NCI-H1436 treated with DMSO at 0.1 percent for 48 hours (cell line): ENCODE measurements at places on chromosomes 16 and 17.

- no peak for DNase-seq
Observed at GRCh38 chr17:13785981-13786598, 184.4 kb upstream of the HS3ST3A1 start.

DNA sequence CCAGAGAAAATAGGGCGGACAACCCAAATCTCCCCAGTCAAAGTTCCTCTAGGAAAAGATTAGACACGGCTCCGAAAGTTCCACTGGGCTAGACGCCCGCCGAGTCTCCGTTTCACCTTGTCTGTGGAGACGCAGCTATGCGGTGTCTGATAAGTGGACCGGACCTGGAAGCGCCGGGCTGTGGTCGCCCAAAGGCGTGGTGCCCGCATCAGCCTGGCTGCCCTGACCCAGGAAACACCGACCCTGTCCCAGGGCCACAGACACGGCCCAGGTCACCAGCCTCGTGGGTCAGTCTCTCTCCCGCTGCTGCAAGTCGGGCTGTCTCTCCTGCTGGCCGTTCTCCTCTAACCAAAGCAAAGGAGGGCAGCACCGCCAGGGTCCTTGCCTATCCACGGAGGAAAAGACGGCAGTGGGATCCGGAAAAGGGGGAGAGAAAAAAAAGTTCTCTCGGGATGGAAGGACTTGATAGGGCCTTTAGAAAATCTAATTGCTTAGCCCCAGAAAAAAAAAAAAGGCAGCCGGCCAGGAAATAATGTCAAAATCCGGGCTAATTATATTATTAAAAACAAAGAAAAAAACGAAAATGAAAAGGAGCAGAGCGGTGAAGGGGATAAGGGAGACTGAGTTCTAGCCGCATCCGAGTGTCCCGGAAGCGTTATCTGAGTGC, 13.9 kb upstream of the FOXF1 start:
- no peak for DNase-seq

GRCh38 chr17:32909787-32910369, 18.1 kb upstream of the TMEM98 start:
- peak; percentile 73 for DNase-seq

GRCh38 chr16:55713103-55713502, 57.3 kb downstream of the SLC6A2 start:
- DNase-seq = no peak

- DNase-seq = no peak
Observed at GRCh38 chr16:83843657-83844056, 35.9 kb downstream of the HSBP1 start.

GRCh38 chr16:22370038-22370820, 4.2 kb downstream of the CDR2 start:
- no peak for DNase-seq

DNA sequence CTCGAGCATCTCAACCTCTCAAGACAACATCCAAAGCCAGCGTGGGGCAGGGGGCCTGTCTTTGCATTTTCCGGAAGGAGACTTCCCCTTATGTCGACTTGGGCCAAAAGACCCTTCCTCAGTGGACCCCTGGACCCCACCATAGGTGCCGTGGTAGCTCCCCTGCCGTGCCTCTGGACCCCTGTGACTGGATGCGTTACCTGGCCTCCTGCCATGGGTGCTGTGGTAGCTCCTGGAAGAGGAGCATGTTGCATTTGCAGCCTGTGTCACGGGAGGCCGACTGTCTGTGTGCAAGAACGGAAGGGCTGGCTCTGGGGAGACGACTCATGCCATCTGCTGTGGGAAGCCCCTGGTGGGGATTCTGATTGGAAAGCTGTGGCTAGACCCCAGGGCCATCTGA, 130.1 kb downstream of the FOXL1 start:
- no peak for DNase-seq

GRCh38 chr17:16286009-16286946, 67.0 kb downstream of the CENPV start:
- DNase-seq = no peak

GRCh38 chr17:50541402-50541715, 5.6 kb upstream of the SPATA20 start:
- DNase-seq = no peak

DNA sequence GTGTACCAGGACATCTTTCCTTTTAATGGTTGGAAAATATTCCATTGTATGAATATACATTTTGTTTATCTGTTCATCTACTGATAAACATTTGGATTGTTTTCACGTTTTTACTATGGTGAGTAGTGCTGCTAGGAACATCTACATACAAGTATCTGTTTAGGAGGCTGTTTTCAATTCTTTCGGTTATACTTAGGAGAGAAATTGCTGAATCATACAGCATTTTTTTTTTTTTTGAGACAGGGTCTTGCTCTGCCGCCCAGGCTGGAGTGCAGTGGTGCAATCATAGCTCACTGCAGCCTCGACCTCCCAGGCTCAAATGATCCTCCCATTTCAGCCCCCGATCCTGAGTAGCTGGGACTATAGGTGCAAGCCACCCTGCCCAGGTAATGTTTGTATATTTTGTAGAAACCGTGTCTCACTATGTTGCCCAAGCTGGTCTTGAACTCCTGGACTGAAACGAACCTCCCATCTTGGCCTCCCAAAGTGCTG, 122.9 kb downstream of the CRLF3 start:
- DNase-seq = no peak

DNA sequence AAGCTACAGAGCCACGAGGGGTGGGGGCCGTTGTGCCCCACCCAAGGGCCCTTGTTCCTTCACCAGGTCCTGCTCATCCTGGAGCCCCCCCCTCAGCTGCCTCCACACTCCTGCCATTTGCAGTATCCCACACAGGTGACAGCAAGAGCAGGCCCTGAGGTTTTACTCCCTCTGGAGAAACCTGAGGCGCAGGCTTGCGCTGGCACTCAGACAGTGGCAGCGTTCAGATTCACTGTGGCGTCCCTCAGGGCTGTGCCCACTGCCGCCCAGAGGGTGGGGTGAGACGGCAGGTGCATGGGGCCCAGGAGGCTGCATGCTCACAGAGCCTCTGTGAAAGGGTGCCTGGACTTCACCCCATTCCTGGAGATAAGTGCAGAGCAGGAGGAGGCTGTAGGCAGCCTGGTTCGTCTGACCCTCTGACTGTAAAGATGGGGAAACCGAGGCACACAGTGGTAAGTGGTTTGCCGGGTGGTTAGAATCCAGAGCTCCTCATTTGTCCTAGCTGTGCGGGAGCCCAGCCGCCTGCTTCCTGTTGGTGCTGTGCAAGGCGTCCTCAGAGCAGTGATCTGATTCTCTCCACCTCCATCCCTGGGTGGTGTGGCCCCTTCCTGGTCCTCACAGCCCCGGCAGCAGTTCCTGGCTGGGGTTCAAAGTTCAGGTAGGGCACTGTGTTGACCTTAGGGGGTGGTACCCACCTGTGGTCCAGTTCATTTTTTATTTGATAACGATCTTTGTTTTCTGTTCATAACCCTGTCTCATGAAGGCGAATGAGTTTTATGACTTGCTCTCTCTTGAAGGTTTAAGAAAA, 1.6 kb downstream of the SPIRE2 start:
- no peak for DNase-seq

GRCh38 chr17:5587438-5588032, 3.2 kb upstream of the NLRP1 start:
- no peak for DNase-seq

DNA sequence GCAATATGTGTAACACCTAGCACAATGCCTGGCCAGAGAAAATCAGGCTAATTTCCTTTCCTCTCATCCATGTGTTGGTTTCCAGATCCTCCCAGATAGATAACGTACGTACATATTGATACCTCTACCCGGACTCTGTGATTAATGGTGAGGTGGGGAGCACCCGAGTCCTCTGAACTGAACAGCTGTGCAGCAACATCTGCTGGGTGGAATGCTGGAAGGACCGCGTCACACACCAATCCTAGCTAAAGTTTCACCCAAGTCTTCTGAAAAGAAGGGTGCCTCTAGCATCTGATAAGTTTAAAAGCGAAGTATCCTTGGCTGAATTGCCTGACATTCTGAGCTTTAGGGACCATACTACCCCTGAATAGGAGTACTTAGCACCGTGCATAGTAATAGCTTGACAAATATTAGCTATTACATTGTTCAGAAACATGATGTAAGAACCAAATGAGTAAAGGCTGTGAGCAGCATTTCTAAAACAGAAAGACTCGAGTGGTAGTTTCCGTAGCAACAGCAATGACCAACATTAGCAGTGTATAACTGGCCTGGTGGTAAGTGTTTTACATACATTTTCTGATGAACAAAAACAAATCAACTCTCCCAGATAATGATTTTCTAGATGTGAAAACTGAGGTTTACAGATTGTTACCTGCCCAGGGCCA, 91.4 kb downstream of the SYCE1L start:
- peak; percentile 78 for DNase-seq

DNA sequence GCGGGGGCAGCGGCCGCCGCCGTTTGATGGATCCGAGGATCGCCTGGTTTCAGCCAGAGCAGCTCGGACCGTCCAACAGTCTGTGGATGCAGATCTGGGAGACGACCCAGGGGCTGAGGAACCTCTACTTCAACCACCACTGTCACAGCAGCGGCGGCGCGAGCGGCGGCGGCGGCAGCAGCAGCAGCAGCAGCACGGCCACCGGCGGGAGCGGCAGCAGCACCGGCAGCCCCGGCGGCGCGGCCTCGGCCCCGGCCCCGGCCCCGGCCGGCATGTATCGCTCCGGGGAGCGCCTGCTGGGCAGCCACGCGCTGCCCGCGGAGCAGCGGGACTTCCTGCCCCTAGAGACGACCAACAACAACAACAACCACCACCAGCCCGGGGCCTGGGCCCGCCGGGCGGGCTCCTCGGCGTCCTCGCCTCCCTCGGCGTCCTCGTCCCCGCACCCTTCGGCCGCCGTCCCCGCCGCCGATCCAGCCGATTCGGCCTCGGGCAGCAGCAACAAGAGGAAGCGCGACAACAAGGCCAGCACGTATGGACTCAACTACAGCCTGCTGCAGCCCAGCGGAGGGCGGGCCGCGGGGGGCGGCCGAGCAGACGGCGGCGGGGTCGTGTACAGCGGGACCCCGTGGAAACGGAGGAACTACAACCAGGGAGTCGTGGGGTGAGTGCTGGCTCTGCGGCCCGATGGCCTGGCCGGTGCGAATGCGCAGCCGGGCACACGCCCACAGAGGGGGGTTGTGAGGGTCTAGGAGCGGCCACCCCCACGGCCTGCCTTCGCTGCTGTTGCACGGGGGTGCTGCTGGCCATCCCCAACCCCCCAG, 702 bp downstream of the TENT4B start:
- DNase-seq = no peak

- DNase-seq = no peak
Observed at GRCh38 chr17:80494547-80494946, 18.1 kb upstream of the NPTX1 start.

GRCh38 chr17:74877592-74878548, 5.1 kb upstream of the FDXR start:
- DNase-seq = no peak

GRCh38 chr17:21245639-21246084, 7.5 kb downstream of the NATD1 start:
- no peak for DNase-seq

- no peak for DNase-seq
Observed at GRCh38 chr17:62860962-62861873, 53.1 kb upstream of the MARCHF10 start.

- no peak for DNase-seq
Observed at GRCh38 chr17:40597156-40597555, 31.9 kb upstream of the CCR7 start.
